Hematopoietic multipotent progenitor cell (in vitro differentiated cells): ENCODE measurements at places on chromosomes 11 and 22.

DNA sequence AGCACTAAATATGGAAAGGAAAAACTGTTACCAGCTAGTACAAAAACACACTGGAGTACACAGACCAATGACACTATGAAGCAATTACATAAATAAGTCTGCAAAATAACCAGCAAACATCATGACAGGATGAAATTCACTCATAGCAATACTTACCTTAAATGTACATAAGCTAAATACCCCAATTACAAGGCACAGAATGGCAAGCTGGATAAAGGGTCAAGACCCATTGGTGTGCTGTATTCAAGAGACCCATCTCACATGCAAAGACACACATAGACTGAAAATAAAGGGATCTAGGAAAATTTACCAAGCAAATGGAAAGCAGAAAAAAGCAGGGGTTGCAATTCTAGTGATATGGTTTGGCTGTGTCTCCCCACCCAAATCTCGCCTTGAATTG, 44.0 kb upstream of the CALCA start:
- DNase-seq: no peak

GRCh38 chr22:47784367-47784983, 1022.0 kb downstream of the TBC1D22A start:
- DNase-seq: no peak

GRCh38 chr22:39512026-39512425, 8.3 kb upstream of the ATF4 start:
- no peak for DNase-seq

DNA sequence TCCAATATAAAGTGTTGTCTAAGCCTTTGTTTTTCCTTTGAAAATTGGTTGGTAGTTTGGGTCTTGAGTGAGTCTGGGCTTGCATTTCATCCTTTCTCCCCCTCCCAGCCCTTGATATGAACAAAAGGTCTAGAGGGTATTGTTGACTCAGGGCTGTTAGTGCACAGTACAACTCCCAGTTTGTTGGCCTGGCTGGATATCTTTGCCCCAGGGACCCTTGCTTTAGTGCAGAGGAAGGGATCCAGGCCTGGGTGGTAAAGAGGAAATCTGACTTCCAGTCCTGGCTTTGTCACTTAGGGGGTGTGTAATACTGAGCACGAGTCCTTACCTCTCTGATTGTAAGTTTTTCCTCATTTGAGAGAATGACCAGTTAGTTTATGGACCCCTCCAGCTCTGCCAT, 330.4 kb downstream of the TMEM135 start:
- no peak for DNase-seq

- no peak for DNase-seq
These were observed 101.4 kb downstream of the GALNT18 start for GRCh38 chr11:11520231-11521015.

- DNase-seq: no peak
These were observed 1.3 kb upstream of the LPXN start for GRCh38 chr11:58576887-58577471.

DNA sequence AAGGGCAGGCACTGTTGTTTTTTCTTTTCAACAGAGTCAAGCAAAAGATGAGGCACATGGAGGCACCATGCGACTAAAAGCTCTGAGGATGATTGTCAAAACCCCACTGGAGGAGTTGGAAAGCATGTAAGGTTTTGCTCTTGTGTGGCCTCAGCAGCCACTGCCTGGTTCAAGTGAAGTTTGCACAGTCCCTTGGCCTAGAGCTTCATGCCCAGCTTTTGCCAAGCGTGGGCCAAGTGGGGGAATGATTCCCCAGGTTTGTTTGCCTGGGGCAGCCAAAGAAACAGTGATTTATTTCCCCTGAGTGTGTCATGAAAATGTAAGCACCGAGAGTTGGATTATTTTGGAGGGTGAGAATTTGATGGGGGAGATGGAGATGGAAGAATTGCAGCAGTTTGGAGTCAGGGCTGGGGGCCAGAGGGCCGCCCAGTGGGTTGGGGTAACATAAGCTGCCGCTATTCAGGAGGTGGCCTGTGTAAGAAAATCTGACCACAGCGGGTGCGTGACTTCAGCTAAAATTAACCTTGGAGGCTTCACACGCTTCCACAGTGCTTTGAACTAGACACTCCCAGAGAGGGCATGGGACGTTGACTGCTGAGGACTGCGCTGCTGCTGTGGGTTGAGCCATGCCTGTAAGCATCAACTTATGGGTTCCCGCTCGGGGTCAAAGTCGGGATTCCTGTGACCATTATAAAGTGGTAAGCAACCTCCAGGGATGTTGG, 100.7 kb downstream of the NAV2 start:
- no peak for DNase-seq

GRCh38 chr11:131240421-131240820, 130.0 kb upstream of the NTM start:
- no peak for DNase-seq
